ENCODE measurements at places on chromosomes 2 and 18. TPM values are rescaled to one million over a fixed set of nuclear protein-coding genes. Genes with fewer than 3 reads are reported as not detected.

SKA1 gene
- 18.7 TPM for total RNA-seq

LCT gene
- total RNA-seq, result not detected

CPO gene
- total RNA-seq, result not detected

- no peaks in the 10 kb centered on the region for H3K27me3 ChIP-seq
- no peak overlapping the region for H3K4me3 ChIP-seq
Measured at GRCh38 chr2:105806996-105807395, 62.3 kb downstream of the NCK2 start.

GRCh38 chr2:73072129-73072395, 550 bp upstream of the SFXN5 start:
- H3K4me1 ChIP-seq, result peaks cover 1% of the 10 kb centered on the region
- H3K27ac ChIP-seq, result peak overlapping the region; percentile 98
- H3K4me3 ChIP-seq, result peak overlapping the region; percentile 54
- H3K36me3 ChIP-seq, result no peaks in the 10 kb centered on the region
- H3K27me3 ChIP-seq, result no peaks in the 10 kb centered on the region

DNA sequence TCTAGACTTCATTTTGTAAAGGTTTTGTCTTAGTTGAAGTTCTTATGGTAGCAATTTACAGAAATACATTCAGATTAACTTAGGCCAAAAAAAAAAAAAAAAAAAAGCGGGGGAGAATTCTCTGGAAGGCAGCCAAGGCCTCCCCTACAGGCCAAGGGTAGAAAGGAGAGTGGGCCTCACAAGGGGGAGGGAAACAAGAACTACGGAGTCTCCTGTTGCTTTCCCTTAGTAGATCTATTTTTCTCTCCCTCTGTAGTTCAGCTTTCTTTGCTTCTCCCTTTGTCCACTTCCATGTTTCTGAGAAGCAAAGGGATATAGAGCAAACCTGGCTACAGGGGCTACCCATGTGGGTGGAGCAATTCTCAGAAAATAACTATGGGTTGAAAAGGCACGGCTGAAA, 2.4 kb upstream of the STK11IP start:
- H3K36me3 ChIP-seq, result no peaks in the 10 kb centered on the region
- no peak overlapping the region for H3K27ac ChIP-seq
- no peaks in the 10 kb centered on the region for H3K27me3 ChIP-seq

DNA sequence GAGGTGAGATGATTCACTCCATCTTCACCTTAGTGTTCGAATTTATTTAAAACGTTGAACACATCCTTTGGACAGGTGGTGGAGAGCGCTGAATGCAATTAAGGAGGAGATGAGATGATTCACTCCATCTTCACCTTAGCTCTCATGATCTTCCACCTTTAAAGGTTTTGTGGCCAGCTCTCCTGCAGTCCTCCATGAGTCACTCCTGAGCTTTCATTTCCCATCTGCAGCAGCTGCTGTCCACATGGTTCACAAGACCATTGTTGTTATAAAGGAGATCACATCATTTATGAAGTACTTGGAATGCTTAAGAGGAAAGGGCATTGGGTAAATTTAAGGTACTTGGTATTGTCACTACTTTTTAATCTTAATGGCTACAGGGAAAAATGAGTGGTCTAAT, 298.5 kb downstream of the PAX3 start:
- H3K27me3 ChIP-seq, result no peaks in the 10 kb centered on the region
- H3K36me3 ChIP-seq, result no peaks in the 10 kb centered on the region

- no peak for DNase-seq
- H3K27ac ChIP-seq, result no peak overlapping the region
- no peaks in the 10 kb centered on the region for H3K36me3 ChIP-seq
- H3K4me3 ChIP-seq, result no peak overlapping the region
- H3K4me1 ChIP-seq, result no peaks in the 10 kb centered on the region
Measured at GRCh38 chr2:29310650-29311348, 195.6 kb downstream of the CLIP4 start.

- no peaks in the 10 kb centered on the region for H3K27me3 ChIP-seq
- no peak for DNase-seq
- no peaks in the 10 kb centered on the region for H3K4me1 ChIP-seq
- H3K4me3 ChIP-seq, result no peak overlapping the region
- no peak overlapping the region for H3K27ac ChIP-seq
Measured at GRCh38 chr2:85839461-85839860, 49.3 kb downstream of the ST3GAL5 start.

DNA sequence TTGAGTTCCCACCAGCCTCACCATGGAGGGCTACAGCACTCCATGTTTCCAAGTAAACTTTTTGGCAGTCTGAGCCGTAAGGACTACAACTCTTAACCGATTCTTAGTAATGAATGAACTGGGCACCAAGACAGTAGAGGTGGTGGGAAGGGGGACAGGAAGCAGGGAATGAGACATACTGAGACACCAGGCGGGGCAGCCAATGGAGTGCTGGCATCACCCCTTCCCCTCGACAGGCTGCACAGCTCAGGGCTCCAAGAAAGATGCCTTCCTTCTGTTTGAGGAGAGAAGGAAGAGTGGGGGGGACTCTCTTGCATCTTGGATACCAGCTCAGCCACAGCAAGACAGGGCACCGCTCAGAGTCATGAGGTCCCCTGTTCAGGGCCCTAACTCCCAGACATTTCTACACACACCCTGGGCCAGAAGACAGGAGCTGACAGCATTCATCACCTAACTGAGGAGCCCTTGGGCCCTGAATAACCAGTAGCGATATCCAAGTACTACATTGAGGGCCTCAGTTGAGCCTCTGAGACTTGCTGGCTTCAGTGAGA, 45.2 kb downstream of the USP34 start:
- no peak overlapping the region for H3K4me3 ChIP-seq
- no peak for DNase-seq
- no peaks in the 10 kb centered on the region for H3K27me3 ChIP-seq
- no peaks in the 10 kb centered on the region for H3K36me3 ChIP-seq

All from liver (tissue), 10 donors.